Cardiac fibroblast (primary cell): ENCODE measurements at places on chromosomes 13 and 19.
A peak's percentile ranks its signal among the peaks of the same experiment; 100 is the strongest.

DNA sequence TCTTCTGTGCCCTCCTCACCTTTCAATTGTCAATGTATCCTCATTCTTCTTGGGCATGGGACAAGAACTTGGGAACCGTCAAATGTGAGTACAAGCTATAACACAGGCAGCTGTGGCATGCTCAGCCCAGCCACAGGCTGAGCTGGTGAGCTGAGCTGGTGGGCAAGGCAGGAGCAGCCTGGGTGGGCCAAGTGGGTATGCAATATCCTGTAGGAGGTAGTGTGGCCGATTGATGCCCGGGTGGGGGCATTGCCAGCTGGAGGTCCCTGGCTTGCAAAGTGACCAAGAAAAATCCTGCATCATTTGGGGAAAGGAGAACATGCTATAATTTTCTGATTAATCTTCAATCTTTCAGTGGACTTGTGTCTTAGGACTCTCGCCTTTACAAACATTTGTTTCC, 507.2 kb upstream of the SLC10A2 start:
- DNase-seq, result no peak

GRCh38 chr13:106810069-106810468, 242.1 kb upstream of the ARGLU1 start:
- DNase-seq, result no peak

DNA sequence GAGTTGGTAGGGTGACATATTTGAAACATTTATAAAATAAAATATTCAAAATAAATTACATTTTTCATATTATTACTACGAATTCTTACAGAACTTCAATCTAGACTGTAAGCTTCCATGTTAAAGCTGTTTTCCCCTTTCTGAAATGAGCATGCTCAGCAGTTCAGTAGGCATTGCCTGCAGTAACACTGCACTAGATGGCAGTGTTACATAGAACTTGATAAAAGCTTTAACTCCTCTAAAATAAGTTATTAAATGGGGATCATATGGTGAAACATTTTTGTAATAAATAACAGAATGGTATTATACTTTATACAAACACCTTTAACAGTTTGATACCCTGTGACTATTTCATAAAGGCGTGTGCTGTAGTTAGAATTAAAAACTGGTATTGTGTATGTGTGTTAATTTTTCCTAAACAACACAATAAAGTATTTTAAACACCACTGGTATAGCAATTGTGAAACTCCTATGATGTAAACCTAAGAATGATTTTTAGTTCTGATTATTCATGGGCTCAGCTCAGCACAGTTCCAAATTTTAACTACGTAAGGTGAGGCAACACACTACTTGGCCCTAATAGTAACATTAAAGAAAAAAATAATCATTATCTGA, 11.6 kb upstream of the GPR18 start:
- DNase-seq, result peak; percentile 79

GRCh38 chr13:112457485-112457884, 81.3 kb downstream of the SPACA7 start:
- DNase-seq, result no peak

- no peak for DNase-seq
These were observed 58.5 kb downstream of the DGKH start for GRCh38 chr13:42106998-42107397.

DNA sequence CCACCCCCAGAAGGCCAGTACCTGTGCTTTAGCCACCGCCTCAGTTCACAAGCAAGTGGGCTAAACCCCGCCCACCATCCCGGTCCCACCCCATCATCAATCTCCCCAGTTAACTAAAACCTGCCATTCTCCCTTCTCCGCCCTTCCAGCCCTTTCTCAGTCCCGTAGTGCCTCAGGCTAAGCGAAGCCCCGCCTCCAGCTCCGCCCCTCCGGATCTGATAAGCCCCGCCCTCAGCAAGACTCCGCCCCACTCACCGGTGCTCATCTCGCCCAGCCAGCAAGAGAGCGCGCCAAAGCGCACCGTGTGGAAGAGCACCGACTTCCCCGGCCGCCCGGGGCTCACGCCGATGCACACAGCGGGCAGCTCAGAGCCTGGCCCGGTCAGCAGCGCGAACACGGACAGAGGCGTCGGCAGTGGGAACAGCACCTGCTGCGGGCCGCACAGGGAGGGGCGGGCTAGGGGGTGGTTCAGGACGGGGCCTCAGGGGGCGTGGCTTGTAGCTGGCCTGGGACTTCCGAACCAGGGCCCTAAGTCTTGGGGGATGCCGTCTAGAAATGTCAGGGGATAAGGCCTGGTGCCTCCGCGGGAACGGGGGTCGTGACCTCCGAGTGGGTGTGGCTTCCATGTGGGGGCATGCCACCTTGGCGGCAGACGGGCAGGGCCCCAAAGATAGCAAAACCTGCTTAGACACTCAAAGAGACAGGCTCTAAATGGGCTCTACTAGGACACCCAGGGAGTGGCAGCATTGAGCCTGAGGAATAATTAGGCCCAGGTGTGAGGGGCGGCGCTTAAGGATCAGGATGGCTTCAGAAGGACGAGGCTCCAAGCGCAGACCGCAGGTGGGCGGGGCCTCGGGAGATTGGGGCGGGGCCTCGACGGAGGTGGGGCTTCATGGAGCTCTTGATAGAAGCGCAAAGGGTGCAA, 21.4 kb downstream of the MAP4K1 start:
- no peak for DNase-seq

DNA sequence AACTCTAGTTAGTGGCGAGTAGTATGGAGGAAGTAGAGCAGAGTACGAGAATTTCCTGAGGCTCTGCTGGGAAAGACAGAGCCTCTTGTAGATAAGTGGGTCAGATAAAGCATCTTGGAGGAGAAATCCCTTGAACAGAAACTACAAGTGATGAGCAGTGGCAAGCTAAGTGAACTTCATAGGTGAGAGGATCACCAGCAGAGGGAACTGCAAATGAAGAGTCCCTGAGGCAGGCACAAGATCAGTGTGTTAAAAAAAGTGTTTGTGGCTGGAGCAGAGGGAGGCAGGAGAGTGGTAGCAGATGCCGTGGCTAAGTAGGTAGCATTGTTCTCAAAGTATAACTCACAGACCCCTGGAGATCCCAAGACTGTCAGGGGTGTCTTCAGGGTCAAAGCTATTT, 437.6 kb downstream of the HS6ST3 start:
- no peak for DNase-seq

DNA sequence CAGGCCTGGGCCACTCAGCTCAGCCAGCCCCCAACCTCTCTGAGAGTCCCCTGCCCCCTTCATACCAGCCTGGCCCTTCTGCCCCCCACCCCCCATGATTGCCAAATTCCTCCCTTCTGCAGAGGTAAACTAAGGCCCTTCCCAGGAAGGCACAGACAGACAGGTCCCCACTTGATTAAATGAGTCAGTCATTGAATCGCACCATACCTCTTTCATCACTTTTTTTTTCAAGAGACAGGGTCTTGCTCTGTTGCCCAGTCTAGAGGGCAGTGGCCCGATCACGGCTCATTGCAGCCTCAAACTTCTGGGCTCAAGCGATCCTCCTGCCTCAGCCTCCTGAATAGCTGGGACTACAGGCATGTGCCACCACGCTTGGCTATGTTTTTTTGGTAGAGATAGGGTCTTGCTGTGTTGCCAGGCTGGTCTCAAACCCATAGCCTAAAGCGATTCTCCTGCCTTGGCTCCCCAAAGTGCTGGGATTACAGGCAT, 6.0 kb downstream of the PODNL1 start:
- DNase-seq, result no peak

- DNase-seq, result peak; percentile 60
These were observed 65.4 kb downstream of the GNG7 start for GRCh38 chr19:2636897-2637683.

DNA sequence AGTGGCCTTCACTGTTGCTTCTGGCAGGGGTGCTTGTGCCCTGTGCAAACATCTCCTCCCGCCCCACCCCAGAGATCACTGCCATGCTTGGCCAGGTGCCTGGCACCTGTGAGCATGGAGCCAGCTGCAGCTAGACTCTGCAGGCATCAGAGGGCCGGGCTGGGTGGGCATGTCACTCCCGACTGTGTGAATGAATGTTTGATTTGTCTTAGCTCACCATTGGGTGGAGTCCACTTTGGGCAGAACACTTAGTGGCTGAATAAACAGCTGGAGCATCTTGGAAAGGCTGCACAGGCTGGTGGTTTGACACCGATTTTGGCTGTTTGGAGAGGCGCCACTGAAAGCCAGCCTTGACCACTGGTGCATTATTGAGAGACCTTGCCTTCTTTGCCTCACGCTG, 267.3 kb downstream of the DLEU7 start:
- no peak for DNase-seq

DNA sequence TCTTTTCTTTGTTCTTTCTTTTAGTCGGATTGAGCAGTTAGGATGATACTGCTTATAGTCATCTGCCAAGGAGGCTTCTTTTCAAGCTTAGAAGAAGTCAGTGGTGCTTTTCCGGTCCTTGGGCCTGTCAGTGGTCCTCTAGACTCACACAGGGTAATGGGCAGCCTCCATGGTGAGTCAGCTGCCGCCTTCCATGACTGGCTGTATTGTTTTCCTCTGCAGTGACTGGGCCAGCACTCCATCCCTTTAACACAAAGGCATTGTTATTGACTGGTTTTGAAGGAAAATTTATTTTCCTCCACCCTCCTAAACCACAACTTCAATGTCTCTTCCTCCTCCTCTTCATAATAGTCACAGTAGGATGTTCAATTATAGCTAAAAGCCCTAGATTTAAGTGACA, 47.1 kb upstream of the CNMD start:
- no peak for DNase-seq

DNA sequence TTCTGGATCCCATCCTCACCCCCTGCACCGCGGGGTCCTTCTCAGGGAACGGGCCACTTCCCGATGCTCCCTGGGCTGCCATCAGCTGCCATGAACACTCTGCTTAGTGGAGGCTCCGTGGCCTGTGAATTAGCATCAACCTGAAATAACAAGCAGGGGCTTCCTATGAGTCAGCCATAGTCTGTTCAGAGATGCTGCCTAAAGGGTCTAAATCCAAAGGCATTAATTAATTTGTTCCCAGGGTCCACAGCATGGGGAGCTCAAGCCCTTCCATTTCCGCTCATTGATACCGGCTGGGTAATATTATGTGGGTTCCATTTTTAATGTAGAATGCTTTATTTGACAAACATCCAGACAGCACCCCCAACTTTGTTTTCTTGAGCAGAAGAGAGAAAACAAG, 341.9 kb upstream of the TMTC4 start:
- DNase-seq, result no peak

DNA sequence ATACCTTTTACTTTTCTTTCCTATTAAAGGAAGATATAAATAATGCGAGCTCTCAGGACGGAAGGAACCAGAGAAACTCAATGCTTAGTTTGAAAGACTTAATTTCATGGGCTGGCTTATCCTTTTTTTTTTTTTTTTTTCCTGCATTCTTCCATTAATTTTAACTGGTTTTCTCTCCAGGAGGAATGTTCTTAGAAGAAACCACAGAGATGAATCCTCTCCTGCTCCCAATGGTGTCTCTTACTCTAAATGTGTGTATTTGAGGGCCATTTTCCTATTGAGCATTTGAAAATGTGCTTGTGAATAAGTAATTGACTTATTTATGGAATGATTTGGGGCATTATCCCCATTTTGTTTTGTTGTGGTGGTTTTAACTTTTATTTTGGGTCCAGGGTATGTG, 494.9 kb downstream of the FOXO1 start:
- no peak for DNase-seq

GRCh38 chr13:42333613-42334328, 61.8 kb downstream of the AKAP11 start:
- peak; percentile 71 for DNase-seq

- DNase-seq, result no peak
These were observed 677 bp downstream of the IGFL4 start for GRCh38 chr19:46040125-46040524.

GRCh38 chr13:50801087-50801931, 42.2 kb downstream of the DLEU7 start:
- DNase-seq, result peak; percentile 90

GRCh38 chr13:35793823-35794222, 317.3 kb upstream of the MAB21L1 start:
- no peak for DNase-seq

DNA sequence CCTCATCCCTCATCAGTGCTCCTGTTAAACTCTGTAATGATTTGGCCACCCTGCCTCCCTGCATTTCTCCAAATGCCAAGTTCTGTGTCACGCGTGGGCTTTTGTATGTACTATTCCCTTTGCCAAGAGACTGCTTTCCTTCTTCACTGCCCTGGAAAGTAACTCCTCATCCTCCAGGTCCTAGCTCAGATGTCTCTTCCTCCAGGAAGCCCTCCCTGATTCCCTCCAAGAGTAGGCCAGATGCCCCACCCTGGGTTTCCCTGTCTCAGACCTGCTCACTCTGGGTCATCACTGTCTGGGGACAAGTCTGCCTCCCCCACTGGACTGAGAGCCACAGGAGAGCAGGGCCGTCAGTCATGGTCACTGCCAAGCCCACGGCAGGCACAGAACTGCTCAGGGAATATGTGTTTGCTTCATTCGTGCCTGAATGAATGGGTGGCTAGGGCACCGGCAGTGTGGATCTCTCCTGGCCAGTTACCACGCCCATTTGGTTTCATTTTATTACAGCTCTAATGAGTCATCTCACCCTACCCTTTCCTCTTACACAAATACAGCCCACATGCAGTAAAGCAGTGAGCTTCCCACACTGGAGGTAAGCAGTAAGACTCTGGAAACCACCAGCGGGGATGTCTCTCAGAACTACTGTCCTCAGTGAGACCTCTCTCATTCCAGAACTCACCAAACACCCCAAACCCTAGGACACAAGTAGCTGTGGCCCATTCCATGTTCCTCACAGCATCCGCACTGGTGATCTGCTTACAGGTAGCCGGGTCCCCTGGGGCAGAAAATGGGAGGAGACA, 12.1 kb upstream of the GPR4 start:
- peak; percentile 88 for DNase-seq

DNA sequence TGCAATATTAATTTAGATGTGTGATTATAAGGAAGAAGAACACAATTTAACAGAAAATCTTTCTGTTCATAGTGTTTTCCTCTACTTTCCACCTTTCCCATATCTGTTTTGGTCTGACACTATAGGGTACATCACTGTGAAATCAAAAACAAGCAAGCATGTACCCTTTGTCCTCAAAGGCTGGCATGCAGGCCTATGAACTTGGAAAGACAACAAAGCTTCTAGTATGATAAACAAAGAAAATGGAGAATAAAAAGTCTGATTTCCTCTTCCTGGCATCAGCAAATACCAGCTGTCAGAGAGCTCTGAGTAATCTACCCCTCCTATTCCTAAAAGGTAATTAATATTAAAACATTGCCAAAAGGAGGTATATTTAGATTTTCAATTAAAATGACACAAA, 5.6 kb upstream of the NEK3 start:
- DNase-seq, result no peak

- no peak for DNase-seq
These were observed 1.7 kb upstream of the BCAM start for GRCh38 chr19:44807162-44807561.

- no peak for DNase-seq
These were observed 4.1 kb downstream of the PRAM1 start for GRCh38 chr19:8498295-8498694.
